Keratinocyte (primary cell): ENCODE measurements at places on chromosomes 1 and 21. TPM values are rescaled to one million over a fixed set of nuclear protein-coding genes. Genes with fewer than 3 reads are reported as not detected.

- no peak for DNase-seq
These were observed 16.3 kb downstream of the ATG4C start for GRCh38 chr1:62800281-62800680.

GRCh38 chr1:23303524-23303923 lies 40.6 kb downstream of the HNRNPR start:
- no peak for DNase-seq

GRCh38 chr1:236394879-236395229 lies 768 bp downstream of the EDARADD start:
- DNase-seq = no peak

DNA sequence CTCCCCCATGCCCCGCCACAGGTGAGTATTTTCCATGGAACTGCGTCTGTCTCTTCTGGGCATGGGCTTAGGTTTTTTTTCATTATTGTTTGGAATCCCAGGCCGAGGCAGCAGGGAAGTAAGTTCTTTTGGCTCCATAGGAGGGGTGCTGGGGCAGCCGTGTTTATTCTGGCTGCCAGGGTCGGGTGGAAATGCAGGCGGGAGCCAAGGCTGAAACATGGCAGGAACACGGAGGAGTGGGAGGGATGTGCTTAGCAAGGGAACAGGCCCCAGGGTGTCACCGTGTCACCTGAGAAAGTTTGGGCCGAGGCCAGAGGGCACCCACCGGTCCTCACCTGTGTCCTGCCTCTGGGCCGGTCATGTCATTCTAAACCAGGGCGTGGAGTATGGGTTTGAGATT lies 4.5 kb upstream of the DHRS3 start:
- no peak for DNase-seq

The B3GALT5 gene
- polyA plus RNA-seq = not detected in 3 replicates

The C21orf58 gene
- polyA plus RNA-seq = 0.50 to 1.4 TPM (median 1.2 TPM) in 3 replicates

The SLC66A1 gene
- polyA plus RNA-seq = 8.0 to 16.5 TPM (median 11.6 TPM) in 3 replicates
